ENCODE measurements at places on chromosomes 5 and 9.

DNA sequence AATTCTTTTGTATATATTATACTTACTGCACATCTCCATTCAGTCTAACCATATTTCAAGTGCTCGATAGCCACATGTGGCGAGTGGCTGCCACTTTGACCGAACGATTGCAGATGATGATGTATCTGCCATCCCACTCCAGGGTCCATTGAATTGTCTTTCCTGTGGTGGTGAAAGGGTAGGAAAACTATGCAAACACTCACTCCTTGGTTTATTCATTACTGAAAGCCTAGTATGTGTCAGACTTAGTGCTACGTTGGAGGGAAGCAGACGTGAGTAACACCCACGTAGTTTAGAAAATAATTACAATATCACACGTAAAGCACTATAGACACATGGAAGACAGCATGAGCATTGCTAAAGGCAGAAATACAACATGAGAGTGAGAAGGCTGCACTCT lies 353.7 kb downstream of the CSNK1G3 start:
- no peak for DNase-seq

GRCh38 chr5:92527311-92528078 lies 1053.5 kb downstream of the NR2F1-AS1 start:
- DNase-seq, result no peak

DNA sequence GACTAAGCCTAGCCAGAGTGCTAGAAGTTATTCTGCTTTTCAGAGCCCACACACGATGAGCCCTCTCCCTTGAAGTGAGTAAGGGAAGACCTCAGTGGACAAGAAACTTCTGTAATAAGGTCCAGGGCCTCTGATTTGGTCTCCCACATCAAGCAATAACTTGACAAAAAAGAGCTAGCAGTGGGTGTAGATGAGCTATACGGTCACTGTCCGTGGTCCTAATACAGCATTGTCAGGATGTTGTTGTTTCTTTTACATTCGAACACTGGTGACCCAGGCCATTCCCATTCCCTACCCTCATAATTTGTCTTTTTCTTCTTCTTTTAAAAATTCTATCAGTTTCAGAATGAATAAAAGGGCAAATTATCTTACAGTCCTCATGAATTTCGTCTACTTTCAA lies 5.2 kb downstream of the PCSK1 start:
- DNase-seq, result no peak

DNA sequence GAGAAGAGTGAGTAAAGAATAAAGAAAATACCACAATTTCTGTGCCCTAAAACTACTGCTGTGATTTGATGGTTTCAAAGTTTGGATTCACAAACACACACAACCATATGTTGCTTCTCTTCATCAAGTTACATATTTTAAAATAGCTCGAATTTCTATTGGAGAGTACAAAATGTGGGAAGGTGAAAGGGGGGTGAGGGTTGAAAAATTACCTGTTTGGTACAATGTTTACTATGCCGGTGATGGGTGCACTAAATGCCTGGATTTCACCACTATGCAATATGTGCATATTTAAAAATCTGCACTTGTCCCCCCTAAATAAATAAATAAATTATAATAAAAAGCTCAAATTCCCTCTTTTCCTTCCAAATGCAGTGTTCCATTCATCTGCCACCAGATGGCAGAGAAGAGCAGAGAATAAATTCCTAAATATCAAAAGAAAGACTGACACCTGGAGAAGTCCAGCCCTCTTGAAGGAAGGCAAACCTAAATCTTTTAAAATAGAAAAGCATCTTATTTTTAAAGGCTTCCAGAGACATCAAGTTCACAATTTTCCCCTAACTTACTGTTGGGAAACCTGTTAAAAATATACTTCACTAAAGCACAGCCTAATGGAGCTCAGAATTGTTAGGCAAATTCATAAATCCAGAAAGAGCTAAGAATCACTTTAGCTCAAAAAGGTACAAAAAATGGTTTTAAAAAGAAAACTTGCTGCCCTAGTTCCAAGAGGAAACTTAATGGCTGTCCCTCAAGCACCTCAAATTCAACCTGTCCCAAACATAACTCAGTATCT lies 24.8 kb upstream of the HNRNPA0 start:
- DNase-seq, result peak; percentile 57

- DNase-seq, result no peak
Measured at GRCh38 chr5:135497971-135498636, 37.7 kb downstream of the NEUROG1 start.

DNA sequence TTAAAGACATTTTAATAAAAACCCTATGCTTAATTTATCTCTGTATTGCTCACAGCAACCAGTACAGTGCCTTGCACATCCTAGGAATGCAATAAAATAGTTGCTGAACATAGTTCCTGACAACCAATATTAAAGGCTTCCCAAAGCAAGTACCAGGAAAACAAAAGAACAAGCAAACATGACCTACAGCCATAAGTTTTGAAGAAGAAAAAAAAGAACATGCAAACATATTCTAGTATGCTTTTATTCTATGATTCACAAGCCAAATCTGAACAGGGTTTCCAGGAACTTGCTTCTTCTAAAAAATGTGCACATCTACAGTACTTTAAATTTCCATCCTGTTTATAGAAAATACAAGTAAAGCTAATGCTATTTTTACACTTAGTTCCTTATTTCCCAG lies 4.5 kb downstream of the CEMIP2 start:
- DNase-seq, result no peak

GRCh38 chr5:115844321-115844817 lies 2.6 kb downstream of the AP3S1 start:
- no peak for DNase-seq

DNA sequence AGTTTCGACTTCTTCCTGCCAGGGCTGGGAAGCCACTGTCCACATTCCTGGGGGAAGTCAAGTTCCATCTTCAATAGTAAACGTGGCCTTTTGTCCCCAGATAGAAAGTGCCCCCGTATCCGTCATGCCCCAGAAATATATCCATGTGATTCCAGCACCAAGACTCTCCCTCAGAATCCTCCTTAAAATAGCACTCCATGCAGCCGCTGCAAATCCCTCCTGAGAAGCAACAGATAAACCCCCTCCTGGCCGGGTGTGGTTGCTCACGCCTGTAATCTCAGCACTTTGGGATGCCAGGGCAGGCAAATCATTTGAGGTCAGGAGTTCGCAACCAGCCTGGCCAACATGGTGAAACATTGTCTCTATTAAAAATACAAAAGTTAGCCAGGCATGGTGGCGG lies 126.1 kb downstream of the OLFM1 start:
- DNase-seq, result no peak

GRCh38 chr9:125444956-125445506 lies 183.4 kb downstream of the GAPVD1 start:
- no peak for DNase-seq

GRCh38 chr5:158591301-158591863 lies 508.3 kb downstream of the EBF1 start:
- DNase-seq, result no peak

GRCh38 chr5:45680950-45681349 lies 15.2 kb downstream of the HCN1 start:
- no peak for DNase-seq

GRCh38 chr5:125202871-125203438 lies 456.5 kb upstream of the ZNF608 start:
- no peak for DNase-seq

GRCh38 chr5:97525780-97526179 lies 342.7 kb upstream of the RIOK2 start:
- no peak for DNase-seq

DNA sequence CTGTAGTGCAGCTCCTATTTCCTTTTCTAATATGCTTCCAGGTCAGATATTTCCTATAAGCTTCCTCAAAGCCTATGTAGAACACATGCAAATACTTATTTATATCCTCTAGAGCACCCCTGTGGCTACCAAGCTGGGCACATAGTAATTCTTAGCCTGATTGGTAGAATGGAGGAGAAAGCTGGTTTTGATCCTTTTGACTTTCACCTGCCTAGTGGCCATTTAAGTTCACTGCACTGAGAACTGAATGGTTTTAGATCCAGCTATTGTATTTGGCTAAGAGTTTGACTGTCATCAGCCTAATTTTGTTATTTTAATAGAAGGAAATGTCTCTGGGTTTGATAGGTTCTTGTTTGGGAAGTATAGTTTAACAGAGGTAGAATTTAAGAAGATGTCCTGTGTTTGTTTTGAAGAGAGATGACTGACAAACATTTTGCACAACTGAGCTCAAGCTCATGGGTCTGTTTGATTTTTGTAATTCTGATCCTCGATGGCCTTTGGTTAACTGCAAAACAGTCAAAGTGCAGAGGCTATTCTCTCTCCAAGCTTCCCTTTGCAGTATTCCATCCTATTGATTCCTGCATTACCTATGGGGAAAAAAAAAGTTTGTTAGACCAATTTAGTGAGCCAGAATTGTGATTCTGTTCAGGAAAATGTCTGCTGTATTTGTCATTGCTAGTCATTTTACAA lies 85.4 kb downstream of the KCNN2 start:
- no peak for DNase-seq

DNA sequence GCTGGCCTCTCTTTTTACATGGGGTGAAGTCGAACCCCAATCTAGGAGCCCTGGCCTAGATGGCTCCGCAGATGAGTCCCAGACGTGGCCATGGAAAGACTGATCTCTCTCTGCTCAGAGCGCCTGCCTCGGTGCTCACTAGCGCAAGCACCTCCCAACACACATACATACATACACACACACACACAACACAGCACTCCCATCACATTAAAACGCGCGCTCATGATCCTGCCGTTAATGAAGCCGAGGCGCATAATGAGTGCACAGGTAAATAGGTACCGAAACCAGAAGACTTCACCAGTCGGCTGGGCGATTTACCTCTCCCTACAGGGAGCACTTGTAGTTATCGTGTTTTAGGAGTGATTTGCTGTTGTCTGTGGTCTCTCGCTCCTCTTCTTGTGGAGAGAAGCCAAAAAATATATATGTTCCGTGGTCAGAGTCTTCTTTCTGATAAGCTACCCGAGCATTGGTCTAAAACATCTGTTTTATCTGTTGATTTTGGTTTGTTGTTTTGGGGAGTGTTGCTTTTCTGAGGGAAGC lies 207.7 kb downstream of the MEF2C start:
- DNase-seq, result peak; percentile 75

DNA sequence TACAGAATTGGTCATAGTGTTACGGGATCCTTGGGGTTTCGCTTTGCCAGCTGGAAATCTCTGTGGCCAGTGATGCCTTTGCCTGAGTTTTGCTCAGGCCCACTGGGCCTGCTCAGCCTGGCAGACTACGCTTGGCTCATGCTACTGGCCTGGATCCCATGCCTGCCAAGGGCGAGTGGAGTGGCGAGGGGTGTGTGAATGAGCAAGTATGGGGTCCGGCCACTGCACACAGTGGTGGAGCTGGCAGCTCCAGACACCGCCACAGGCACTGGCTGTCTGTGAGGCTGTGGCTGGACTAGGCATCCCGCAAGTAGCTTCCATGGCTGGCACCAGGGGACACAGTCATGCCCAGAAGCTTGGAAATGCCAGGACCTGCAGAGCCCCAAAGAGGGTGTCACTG lies 240.3 kb downstream of the ARRDC3 start:
- no peak for DNase-seq

DNA sequence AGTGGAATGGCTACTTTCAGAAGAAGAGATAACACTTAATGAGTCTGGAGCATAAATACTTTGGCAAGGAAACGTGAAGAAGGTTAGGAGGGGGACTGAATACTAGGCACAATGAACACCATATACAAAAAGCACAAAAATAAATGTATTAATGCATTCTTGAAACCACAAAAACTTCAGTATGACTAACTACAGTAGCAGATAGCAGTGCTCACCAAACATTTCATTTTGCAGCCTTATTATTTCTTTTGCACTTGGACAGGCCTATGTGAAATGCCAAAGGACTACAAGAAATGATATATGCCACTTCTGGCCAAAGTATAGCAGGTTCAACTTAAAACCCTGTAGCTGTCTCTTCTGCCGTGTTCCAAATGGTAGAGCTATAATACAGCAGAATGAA lies 26.3 kb downstream of the UBQLN1 start:
- DNase-seq, result no peak

- no peak for DNase-seq
Measured at GRCh38 chr9:87657190-87657589, 68.7 kb upstream of the CTSL start.

- no peak for DNase-seq
Measured at GRCh38 chr5:53031695-53032096, 42.5 kb downstream of the ITGA2 start.

DNA sequence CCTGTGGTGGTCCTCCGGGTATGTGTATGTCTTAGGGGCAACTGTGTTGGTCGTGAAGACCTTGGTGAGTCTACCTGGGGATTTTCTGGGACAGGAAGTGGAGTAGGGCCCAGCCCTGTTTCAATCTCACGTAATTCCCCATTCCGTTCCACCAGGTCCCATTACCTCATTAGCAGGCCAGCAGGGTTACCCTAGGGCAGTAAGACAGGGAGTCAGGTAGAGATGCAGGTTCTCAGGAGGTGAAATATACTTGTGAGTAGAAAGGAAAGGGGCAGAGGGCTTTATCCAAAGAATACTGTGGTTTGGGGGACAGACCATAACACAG lies 56.5 kb downstream of the MACROH2A1 start:
- DNase-seq, result no peak

GRCh38 chr9:114065304-114065703 lies 12.8 kb downstream of the AMBP start:
- no peak for DNase-seq

- DNase-seq, result no peak
Measured at GRCh38 chr5:138724470-138725146, 28.6 kb upstream of the CTNNA1 start.

- DNase-seq, result no peak
Measured at GRCh38 chr9:90343991-90344390, 298.6 kb downstream of the DIRAS2 start.

DNA sequence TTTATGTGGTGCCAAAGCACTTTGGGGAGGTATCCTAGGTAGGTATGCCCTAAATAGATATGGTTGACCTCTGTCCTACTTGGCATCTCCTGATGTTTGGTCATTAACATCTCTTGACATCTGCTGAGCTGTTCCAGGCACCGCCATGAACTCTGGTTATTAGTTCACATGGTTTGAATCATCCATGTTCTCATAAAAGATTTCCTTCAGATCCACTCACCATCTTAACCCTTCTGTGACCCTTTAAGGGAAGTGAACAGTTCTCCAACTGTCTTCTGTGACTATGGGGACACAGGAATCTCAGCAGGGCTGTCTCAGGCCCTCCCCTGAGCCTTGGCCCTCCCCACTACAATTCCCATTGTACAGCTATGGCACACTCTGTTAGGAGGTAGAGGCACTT lies 167.7 kb downstream of the CDH6 start:
- no peak for DNase-seq

DNA sequence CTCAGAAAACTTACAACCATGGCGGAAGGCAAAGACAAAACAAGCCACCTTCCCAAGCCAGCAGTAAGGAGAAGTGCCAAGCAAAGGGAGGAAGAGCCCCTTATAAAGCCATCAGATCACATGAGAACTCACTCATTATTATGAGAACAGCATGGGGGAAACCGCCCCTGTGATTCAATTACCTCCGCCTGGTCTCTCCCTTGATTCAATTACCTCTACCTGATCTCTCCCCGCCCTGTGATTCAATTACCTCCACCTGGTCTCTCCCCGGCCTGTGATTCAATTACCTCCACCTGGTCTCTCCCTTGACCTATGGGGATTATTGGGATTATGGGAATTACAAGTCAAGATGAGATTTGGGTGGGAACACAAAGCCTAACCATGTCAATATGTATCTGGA lies 467.3 kb upstream of the FTMT start:
- no peak for DNase-seq
